ENCODE measurements at places on chromosomes 11 and 22.
A peak's percentile ranks its signal among the peaks of the same experiment; 100 is the strongest.

DNA sequence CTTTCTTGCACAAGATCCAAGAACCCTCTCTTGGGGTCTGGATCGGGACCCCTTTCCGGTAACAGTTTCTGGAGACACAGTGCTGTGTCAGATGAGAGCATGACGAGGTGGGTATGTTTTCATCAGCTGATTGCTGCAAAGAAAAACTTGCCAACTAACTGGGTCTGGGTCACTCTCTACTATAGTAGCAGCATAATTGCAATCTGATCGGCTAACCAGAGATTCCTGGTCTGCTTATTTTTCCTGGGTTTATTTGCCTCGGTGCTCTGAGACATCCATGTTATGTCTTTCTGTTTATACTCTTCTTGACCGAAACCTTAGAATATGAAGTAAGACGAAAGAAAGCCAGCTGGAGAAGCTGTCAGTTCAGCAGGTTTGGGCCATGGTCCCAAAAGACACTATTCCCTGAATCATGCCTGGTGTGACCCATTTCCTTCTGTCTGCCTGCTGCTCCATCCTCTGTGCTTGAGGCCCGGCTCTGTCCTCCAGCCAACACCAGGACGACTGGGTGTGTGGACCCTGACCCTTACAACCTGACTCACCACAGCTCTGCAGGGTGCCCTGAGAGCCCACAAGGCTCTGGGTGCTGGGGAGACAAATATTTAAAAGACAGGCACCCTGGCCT is 24.1 kb upstream of the CLMP start:
- DNase-seq: peak; percentile 43

DNA sequence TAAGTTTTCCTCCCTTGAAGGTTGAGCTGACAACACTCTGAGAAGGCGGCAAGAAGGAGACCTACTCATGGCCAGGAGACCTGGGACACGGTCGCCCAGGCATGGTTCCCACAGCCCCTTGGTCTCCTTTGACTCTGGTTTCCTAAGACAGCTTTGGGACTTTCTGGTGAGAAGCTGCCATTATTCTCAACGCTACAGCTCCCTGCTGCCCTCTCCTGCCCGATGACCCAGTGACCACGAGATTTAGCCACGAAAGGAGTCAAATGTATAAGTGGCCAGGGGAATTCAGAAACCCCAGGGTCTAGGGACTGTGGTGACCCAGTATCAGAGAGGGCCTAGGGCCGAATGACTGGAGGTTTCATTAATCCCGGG is 699 bp upstream of the SDF2L1 start:
- DNase-seq: peak; percentile 65

- no peak for DNase-seq
Measured at GRCh38 chr11:133943950-133944698, 12.6 kb downstream of the IGSF9B start.

DNA sequence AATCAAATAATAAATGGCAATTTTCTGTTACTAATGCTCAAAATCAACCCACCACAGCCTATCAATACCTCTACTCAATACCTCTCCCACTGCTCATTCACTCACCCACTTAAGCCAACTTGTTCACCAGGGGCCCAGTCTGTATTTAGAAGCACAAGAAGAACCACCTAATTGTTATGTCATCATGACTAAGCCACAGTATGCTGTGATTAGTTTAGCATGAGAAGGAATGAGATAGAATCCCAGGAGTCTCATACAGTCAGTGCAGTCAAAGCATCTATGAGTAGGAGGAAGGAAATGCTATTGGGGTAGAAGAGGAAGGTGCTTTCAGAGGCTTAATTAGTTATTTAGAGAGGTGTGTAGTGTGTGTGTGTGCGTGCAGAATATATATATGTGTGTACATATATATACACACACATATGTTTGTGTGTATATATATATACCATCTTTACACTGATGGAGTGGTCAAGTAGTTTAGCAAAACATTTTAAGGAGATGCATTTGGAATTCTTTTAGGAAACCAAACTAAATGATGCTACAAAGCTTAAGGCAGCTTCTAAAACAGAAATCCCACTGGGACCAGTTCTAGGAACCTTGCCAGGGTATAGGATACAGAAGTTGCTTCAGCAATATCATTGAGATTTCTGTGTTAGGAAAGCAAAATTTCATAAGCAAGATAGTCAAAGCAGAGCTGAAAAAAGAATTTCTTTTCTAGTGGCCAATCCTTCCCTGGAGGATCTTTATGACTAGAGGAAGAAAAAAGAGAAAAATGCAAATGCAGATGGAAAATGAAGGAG is 27.5 kb downstream of the KCNA4 start:
- DNase-seq: no peak

GRCh38 chr11:23846902-23847422 is 649.9 kb upstream of the LUZP2 start:
- DNase-seq: no peak

Data from iris pigment epithelial cell (primary cell).